ENCODE measurements at places on chromosomes 1 and 21.

DNA sequence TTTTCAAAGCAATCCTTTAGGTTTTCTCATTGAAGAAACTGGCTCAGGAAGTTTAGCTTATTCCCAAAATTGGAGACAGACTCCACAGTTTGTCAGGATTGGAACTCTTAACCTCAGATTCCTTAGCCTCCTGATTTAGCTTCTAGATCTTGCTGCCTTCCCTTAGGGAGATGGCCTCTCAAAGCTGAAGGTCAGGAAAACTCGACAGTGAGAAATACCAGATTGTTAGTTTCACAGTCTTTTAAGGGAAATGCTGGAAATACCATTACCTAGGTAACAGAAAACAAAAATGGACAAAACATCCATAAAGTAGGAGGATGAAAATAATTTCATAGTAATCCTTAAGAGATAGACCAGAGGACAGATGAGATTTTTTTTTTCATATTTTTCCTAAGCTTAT is 7.8 kb downstream of the RASAL2 start:
- DNase-seq: no peak

DNA sequence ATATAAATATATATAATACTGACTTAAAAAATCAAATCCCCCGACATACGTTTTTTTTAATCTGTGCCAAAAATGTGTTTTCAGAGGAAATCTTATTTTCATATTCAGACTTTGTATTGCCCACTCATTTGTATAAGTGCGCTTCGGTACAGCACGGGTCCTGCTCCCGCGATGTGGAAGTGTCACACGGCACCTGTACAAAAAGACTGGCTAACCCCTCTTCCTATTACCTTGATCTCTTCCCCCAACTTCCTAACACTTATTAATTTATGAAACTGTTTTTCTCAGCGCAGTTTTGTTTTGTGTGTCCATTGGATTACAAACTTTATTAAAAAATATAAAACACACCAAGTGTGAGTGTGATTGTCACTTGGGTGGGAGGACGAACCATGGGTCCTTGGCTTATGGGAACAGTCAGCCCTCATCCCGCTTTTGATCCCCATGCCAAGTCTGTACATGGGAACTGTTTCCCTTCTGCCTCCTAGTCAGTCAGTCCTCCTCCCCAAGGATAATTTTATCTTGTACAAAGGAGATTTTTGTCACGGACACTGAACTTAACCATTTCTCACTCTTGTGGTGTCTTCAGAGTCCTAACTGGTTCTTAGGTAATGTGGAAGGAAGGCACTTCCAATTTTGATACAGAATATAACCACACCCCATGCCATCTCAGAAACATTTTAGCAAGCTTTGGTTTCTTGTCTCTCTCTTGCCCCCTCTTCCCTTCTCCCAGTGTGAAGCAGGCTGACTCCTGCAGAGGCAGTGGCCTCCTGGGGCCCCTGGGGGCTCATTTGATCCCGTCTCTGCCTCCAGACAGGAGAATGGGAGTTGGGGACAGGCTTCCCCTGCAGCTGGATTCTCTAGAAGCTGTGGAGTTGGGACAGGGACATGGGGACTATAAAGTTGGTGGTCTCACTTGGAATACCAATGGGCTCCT is 35.5 kb downstream of the ZBTB17 start:
- DNase-seq: no peak

- no peak for DNase-seq
These were observed 130.8 kb downstream of the NOS1AP start for GRCh38 chr1:162200096-162200847.

DNA sequence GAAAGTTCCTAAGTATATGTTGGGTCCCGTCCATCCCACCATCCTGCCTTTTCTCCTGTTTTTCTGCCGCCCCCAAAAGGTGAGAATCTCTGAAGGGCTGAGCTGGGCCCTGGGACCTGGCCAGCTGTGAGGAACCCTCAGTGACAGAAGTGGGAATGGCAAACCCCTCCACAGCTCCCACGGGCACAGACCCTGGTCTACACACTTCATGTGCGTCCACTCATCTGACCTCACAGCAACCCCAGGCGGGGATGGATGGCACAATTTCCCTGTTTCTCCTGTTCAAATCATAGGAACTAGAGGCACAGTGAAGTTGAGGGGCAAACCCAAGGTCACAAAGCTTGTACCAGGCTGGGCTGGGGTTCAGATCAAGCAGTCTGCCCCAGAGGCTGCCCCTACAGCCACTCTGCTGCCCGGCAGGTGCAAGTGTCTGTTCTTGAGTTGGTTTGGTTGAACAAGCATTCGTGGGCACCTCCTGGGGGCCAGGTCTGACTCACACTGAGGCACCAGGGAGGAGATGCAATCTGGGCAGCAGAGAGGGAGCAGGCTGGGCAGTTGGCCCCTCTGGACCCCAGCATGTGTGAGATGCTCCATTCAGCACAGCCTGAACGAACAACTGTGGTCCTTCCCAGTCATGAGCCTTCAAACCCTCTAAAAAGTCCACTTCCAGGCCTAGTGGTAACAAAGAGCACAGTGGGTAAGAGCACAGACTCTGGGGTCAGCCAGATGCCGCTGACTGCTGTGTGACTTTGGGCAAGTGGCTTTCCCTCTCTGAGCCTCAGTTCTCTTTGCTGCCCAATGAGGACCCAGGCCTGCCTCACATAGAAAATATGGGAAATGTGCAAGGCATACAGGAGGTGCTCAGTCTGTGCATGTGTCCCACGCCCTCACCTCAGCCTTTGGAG is 4.0 kb downstream of the EDN2 start:
- DNase-seq: no peak

GRCh38 chr1:167705250-167705649 is 16.5 kb upstream of the MPZL1 start:
- DNase-seq: no peak

DNA sequence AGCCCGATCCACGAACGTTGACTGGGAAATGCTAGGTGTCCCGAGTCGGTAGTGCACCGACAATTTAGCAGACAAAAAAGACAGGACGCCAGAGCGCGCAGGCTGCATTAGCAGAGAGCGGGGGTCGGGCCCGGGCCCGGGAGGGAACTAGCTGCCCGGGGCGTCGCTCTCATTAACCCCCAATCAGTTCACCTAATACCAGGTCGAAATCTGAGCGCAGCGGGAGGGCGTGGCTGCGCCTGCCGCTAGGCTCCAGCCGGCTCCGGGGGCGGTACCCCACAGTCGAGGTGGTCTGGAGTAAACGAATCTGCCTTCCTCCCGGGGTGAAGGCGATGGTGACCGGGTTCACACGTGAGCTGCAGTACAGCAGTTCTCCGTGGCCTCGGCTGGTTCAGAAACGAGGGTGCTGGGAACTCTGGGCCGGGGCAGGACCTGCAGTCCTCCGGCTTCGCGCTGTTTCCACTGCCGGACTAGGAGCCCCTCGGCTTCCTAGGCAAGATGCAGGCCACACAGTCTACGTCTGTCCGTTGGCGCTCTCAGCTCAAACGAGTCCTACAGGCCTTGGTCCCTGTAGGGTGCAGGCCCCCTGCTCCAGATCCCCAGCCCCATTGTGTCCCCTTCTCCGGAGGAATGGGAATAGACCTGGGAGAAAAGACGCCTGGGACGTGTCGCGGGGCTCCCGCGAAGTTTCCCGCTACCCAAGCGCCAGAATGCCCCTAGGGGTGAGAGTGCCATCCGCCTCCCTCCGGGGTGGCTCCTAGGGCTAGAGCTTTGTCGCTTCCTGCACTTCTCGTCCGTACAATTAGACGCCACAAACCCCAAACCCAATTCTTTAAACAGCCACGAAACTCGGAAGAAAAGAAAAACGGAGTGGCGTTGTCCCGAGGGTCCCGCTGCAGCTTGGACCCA is 2.0 kb downstream of the GFI1 start:
- peak; percentile 17 for DNase-seq

DNA sequence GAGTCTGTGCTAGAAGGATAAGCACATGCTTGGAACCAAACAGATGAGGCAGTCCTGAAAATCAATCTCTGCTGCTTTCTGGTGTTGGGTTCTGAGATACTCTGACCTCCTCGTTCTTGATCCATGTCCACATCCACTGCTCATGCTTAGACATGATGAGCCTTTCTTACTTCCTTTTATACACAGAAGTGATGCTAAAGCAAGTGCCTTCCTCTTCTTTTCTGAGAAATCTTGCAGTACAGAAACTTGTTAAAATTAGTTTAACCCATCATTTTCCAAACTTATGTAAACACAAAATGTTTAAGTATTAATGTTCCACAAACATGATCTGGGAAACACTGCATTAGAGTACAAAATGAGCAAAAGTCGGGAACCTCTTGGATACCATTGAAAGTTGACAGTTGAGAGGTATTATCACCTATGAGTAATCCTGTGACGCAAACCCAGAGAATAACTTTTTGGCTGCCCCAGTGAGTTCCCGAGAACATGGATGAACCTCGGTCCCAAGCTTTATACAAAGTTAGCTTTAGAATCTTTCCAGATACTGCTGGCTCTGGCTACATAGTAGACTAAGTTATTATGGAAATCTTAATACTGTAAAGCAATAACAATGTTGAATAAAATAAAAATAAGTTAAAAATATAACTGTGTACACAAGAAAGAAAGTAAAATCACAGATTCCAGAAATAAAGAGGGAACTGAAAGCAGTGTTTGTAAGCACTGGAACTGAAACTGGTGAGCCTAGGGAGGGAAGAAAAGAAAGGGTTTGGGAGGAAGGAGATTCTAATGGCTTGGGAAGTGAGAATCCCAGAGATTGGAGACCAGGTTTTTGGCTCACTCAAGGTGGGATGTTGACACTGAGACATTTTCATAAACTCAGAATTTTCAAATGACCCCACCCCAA is 429.3 kb upstream of the RUNX1 start:
- no peak for DNase-seq

DNA sequence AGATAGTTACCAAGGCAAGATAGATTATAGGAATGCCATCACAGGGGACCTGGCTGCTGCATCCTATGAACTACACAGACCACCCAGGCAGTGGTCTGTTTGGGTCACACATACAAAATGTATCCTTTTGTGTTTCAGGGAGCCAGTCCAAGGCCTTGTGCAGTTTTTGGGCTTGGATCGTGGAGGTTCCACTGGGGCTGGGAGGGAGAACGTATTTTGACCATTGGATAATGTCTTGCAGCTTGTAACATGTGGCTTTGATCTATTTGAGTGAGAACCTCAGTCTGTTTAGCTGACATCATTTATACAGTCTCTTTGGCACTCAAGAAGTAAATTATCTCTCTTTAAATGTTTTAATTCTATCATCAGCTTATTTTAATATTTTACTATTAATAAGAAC is 147.3 kb downstream of the DUSP10 start:
- DNase-seq: no peak

GRCh38 chr21:39527664-39528381 is 76.1 kb downstream of the SH3BGR start:
- no peak for DNase-seq

DNA sequence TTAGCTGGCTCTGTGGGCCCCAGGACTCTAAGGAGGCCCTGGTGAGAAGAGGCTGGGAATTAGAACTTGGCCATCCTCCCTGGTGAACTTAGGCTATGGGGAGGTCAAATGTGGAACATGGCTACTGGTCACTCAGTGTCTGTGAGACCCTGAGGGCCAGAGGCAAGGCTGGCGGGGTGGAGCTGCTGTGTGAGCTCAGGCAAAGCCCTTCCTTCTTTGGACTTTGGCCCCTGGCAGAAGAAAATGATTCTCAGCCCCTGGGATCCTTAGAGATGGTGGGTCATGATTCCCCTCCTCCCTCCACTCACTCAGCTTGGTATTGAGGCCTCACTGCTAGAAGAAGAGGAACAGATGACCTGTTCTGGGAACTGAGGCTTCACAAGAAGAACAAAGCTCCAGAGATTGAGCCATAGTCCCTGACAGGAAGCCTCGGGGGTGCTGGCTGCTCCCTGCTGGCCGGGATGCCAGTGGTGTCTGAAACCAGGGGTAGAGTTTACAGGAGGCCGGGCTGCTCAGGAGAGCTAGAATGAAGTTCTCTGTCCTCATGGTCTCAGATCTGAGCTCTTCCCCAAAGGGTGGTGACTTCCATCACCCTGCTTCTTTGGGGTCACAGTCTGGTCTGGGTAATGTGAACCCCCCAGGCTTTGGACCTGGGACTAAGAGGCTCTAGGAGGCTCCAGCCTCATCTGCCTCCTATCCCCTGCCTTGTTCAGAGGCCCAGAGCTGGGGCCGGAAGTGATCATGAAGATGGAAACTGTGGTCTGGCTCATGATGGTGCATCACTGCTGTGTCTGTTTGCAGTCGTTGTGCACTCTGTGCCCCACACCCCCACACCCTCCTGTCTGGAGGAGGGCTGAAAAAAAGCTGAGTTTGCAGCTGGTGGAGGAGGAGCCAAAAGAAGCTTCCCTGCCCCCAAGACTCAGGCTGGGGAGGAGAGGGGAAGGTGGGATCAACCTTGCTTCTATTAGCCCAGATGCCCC is 905 bp downstream of the BTBD19 start:
- no peak for DNase-seq

GRCh38 chr1:200965111-200965805 is 58.3 kb downstream of the KIF21B start:
- DNase-seq: no peak

GRCh38 chr1:20440785-20441200 is 45.2 kb downstream of the CAMK2N1 start:
- DNase-seq: no peak

GRCh38 chr1:64004451-64005025 is 198.9 kb upstream of the UBE2U start:
- DNase-seq: no peak

DNA sequence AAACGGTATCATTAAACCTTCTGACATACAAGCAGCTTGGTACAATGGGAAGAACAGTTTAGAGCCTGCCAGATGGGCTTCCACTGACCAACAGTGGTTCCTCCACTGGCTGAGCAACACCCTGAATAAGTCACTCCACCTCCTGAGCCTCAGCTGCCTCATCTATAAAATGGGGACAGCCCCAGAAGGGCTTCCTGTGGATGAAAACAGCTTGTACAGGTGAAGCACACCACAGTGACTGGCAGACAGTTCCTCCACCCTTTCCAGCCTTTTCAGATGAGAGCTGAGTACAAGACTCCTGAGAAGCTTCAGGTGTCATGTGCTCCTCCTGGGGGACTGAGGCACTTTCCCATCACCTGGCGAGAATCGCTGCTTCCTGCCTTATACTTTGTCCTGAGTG is 2.1 kb downstream of the CAPZB start:
- no peak for DNase-seq

- DNase-seq: no peak
These were observed 30.3 kb downstream of the UBR4 start for GRCh38 chr1:19179597-19180264.

DNA sequence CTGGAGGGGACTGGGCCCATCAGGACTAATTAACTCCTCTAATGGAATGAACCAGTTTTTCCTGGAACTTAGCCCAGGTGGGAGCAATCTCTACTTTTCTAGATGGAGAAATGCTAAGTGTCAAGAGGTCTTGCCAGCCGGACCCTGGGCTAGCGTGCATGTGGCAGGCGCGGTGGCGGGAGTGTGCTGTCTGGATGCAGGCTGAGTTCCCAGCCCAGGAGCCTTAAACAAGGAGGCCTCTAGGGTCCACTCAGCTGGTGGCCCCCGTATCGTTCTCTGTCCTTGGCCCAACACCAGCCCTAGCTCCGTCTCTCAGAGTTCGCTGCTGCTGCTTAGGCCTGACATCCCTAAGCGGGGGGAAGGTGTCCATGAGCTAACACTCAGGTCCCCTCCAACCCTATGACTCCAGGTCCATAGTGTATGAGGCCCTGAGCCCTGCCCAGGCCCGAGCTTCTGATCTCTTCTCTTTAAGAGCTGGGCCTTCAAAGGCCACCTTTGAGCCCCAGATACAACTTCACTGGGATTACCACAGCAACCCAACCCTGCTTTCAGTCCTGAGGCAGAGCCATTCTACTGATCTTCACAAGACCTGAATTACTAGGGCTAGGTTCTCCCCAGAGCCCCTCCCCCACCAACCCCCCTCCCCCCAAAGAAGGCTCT is 3.7 kb upstream of the KCNC4 start:
- DNase-seq: no peak

- no peak for DNase-seq
These were observed 258.4 kb upstream of the CSF3R start for GRCh38 chr1:36741066-36741465.

- no peak for DNase-seq
These were observed 35.0 kb upstream of the RGS18 start for GRCh38 chr1:192123212-192123611.

All from DMS 273 treated with DMSO at 0.1 percent for 48 hours (cell line).